ENCODE measurements at places on chromosomes 4 and X.

- no peak for DNase-seq
These were observed 83.9 kb downstream of the QDPR start for GRCh38 chr4:17427991-17428390.

GRCh38 chr4:153152501-153153338 is 51.5 kb upstream of the TRIM2 start:
- DNase-seq: peak; percentile 31

DNA sequence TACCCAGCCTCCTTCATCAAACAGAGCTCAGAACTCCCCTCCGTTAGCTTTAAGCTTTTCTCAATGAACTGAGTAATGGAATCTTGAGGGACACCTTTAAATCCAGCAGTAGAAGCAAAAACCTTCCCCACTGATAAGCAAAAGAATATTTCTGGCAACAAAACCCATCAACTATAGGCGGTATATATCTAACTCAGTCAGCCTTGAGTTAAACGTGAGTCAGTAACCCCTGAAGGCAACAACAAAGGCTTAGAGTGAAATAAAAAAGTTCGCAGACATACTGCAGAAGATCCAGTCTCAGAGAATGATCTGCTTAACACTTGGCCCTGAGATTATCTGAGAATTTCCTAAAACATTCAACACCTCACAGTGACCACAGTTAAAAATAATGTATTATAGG is 77.2 kb downstream of the DMD start:
- no peak for DNase-seq

DNA sequence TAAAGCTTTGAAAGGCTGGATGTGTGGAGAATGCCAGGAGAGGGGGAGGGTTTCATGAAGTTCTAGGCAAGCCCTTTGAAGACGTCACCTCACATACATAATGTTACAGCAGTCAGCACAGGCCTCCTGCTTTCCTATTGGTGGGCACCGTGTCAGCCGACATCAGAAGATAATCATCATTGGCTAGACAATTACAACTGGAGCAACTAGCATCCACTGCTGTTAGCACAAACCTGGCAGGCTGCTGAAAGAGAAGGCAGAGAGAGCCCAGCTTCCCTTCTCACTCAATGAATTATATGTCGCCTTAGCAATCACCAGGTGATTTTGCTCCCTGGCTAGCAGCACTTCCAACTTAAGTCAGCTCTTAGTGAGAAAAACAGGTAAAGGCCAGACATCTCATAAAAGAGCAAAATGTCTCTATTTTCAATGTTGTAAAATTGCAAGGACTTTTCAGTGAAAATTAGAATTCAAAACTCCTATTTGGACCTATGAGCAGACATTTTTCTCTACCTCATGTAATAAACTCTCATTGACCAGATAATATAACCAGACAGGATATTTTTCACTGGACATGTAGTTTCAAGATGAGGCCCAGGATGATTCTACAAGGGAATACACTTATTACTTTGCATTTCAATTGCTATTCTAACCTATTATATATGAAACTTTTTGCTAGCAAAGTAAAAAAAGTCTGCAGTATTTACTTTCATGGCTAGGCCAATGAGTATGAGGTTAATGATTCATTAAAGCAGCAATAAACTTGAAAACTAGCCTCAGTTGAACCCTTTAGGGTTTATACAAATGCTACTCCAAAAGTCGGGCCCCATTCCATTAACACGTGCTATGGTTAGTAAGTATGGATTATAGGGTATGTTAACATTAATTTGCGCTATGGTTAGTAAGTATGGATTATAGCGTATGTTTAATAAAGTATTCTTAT is 4.3 kb downstream of the ELOVL6 start:
- peak; percentile 16 for DNase-seq

DNA sequence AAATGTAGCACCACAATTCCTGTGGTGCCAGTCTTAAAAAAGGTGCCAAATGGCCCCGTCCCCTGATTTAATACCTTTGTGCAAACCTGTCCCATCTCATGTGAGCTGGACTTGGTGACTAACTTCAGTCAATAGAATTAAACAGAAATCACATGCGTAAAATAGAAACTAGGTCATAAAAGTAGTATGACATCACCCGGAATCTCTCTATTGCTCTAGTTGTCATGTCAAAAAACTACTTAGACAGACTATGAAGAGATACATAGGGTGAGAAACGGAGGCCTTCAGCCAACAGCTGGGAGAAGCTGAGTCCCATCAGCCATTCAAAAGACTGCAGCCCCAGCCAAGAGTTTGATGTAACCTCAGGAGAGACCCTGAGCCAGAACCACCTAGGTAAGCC is 293.5 kb upstream of the HS3ST1 start:
- no peak for DNase-seq

DNA sequence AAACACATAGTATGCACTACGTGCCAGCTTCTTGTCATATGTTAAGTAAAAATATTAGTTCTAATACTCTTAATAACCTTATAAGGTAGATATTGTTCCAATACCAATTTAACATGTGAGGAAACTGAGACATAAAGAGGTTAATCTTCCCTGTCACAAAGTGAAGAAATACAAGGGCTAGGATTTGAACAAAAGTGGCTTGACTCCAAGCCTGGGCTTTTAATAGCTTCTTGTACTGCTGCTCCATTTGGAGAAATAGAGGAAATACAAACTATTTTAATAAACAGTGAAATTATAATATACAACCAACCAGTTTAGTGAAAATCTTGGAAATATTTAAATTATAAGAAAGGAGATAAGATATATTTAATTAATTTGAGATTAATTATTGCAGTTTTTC is 33.2 kb downstream of the TLL1 start:
- DNase-seq: no peak

- peak; percentile 5 for DNase-seq
These were observed 600 bp downstream of the BEX4 start for GRCh38 chrX:103215425-103215991.

DNA sequence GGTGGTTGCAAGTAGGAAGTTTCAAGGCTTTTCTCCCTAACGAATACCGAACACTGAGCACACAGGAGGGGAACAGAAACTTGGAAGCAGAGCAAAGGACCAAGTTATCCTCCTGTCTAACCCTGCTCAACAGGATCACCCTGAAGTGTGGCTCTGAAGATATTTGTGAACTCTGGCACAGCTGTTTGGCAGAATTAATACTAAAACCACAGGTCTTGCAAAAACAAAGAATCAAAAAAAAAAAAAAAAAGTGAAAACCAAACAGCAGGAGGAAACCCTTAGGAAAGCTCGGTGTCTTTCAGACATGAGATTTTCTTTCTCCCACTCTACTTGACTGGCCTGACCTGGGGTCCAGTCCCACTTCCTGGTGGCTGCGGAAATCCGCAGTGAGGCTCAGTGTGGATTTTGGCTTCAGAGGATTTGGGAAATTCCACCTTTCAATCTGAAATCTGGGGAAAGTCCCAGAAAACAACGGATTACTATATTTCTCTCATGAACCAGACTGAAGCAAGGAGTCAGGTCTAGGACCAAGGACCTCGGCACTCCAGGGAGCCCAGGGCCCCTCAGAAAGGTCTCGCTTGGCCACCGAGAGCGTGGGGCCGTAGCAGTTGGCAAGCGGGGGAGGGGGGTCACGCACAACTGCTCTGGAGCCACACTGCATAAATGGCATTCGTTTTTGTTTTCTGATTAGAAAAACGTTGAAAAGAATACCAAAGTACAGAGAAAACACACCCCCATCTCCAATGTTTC is 867 bp downstream of the TIFA start:
- no peak for DNase-seq

GRCh38 chr4:118816538-118817177 is 19.3 kb downstream of the SEC24D start:
- no peak for DNase-seq

GRCh38 chrX:20252381-20253231 is 14.1 kb downstream of the RPS6KA3 start:
- DNase-seq: peak; percentile 37

GRCh38 chr4:7021355-7021754 is 21.8 kb upstream of the TADA2B start:
- DNase-seq: no peak

DNA sequence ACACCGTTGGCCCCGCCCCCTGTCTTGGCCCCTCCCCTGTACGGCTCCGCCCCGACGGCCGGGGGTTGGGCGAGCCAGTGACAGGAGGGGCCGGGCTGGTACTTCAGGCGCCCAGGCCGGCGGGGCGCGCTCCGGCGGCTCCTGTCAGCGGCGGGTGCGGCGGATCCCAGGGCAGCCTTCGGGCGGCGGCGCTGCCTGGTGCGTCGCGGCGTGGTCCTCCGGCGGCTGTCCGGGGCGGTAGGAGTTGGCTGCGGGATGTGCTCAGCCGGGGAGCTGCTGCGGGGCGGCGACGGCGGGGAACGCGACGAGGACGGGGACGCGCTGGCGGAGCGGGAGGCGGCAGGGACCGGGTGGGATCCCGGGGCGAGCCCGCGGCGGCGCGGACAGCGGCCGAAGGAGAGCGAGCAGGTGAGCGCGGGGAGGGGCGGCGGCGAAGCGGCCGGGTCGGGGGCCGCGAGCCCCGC is at the start of gene FAM241A:
Gene FAM241A (plus strand): TSS at position 129 of the 464 bp plus-strand sequence. CDS start 127 bp downstream, at position 256.
- peak; percentile 88 for DNase-seq

DNA sequence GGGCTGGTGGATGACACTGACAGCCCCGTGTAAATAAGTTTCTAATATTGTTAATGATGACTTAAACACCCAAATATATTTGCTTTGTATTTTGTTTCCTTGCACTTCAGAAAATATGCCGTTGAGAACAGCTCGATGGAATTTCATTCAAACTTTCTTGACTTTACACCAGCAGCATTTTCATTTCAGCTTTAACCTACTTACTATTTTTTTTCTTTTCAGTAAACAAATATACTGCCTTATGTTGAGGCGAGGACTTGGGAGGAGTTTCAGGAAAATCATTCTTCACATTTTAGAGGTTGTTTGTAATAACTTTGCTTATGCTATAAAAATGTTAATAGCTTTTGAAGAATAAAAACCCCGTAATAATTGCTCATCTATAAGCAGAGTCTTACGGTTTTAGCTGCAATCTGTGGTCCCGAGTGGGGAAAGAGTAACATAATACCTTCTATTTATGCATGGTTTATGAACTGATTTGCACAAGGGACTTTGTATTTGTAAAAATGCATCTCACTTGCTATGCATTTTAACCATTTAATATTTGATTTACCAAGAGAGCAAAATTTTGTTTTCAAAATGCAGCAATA is 14.1 kb upstream of the TENM3 start:
- no peak for DNase-seq

- no peak for DNase-seq
These were observed 19.7 kb upstream of the GLOD5 start for GRCh38 chrX:48741834-48742233.

Measured in stimulated activated CD8-positive, alpha-beta memory T cell treated with anti-CD3 and anti-CD28 coated beads, Interleukin-15, amount 100 ng/mL, for 24 hours (primary cell).